ENCODE measurements at places on chromosomes 12 and 14. TPM values are rescaled to one million over a fixed set of nuclear protein-coding genes. Genes with fewer than 3 reads are reported as not detected.
A peak's percentile ranks its signal among the peaks of the same experiment; 100 is the strongest.

DNA sequence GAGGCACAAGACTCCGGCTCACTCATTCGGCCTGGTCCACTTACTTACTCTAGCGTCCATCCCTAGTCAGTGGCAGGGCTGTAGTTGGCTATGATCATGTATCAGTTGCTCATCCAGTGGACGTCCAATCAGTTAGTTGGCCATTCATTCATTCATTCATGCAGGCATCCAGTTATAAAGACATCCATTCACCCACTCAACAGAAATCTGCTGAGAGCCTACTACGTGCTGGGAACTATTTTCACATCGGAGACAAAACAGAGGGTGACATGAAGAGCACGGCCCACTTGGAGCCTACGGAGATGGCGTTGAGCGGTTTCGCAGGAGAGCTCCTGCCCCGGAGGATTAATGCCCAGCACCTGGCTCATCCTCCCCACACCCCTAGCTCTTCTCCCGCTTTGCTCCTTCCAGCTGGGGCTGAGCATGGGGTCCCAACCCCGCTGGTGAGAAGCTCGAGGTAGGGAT lies 49.7 kb downstream of the SNAPC1 start:
- no peak for DNase-seq

- no peak for DNase-seq
Observed at GRCh38 chr12:52907092-52907810, 2.4 kb upstream of the KRT8 start.

GRCh38 chr12:94650143-94651056 lies at the start of gene TMCC3:
TSS of gene TMCC3 (minus strand) at chr12:94650557. CDS start at chr12:94650430, 127 bp downstream.
- peak; percentile 20 for DNase-seq

GRCh38 chr12:53596920-53597363 lies 29.2 kb downstream of the ATF7 start:
- peak; percentile 71 for DNase-seq

- no peak for DNase-seq
Observed at GRCh38 chr14:47935332-47935731, 259.9 kb upstream of the MDGA2 start.

- DNase-seq: peak; percentile 41
Observed at GRCh38 chr12:100163416-100164152, 20.9 kb upstream of the BLTP3B start.

DNA sequence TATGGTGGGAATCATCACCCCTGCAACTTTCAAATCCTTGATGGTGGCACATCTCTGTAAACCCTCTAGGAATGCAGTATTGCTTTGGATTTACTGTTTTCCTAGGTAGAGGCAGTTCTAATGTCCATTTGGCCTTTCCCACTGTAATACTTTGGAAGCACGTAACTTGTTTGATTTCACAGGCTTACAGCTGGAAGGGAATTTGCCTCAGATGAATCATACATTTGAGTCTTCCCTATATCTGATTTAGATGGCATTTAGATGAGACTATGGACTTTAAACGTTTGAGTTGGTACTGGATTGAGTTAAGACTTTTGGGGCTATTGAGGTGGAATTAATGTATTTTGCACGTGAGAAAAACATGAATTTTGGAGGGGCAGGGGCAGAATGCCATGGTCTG lies 35.9 kb downstream of the DAAM1 start:
- DNase-seq: no peak

GRCh38 chr12:286531-287300 lies 24.1 kb upstream of the SLC6A13 start:
- no peak for DNase-seq

DNA sequence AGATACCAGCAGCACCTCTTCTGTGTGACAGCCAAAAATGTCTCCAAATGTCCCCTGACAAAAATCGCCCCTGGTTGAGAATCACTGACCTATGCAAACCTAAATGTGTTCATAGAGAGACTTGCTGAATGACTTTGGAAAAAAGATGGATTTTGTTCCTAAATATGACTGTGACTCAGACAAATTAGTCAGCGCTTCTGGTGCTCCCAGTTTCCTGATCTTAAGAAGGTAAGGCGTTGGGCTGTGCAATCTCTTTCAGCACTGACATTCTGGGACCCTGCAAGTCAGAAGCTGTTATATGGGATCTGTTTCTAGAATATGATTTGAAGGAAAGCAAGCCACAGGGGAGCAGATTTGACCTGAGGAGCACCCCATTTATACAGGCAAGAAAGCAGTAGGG lies 90.6 kb upstream of the PWP1 start:
- no peak for DNase-seq

DNA sequence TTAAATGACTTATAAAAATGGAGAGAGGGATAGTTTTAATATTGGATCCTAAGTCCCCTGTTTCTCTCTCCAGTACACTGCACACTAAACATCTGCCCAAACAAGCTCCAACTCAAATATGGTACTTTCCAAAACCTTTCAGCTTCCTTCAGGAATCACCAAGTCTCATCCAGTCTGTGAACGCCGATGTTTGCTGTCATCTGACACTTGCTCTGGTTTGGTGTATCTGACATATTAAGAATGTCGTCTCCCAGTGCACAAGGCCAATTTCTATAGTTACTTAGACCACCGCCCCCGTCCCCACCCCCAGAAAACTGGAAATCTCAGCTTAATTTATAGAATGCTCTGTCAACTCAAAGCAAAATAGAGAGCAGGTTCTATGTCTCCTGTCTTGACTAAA lies 5.0 kb upstream of the MGP start:
- no peak for DNase-seq

DNA sequence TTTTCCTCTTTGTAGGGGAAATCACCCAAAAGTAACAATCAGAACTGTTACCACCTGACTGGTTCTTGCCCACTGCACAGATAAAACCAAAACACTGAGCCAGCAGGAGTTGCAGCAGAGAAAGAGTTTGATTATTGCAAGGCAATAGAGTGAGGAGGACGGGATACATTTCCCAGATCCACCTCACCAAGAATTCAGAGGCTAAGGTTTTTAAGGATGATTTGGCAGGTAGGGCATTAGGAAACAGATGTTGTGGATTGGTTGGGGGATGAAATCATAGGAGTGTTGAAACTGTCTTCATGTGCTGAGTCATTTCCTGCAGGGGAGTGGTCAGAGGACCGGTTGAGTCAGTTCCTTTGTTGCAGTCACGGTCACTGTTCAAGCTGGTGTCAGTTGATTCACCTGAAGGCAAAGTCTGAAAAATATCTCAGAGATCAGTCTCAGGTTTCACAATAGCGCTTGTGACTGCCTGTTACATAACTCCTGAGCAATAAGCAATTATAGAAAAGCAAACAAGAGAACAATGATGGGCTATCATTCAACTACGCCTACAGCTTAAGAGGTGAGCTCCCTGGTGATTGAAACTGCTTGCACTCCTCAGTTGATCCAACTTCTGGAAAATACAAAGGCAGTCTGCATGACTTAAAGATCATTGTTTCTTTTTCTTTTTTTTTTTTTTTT lies 20.3 kb upstream of the AMN1 start:
- peak; percentile 91 for DNase-seq

DNA sequence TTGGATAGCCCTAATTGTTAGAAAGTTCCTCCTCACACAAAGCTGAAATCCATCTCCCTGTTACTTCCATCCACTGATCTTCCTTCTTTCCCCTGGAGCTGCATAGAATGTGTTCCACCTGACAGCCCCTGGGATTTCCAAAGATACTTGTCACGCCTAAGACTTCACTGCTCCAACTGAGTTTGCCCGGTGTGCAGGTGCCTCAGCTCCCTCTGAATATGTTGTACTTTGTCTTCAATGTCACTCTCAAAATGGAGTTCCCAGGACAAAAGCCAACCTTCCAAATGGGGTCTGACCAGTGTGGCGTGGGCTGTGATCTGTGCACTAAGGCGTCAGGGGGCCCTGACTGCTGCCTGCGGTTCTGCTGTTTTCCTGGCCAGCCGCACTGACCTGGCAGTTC lies 42.8 kb downstream of the CACNA2D4 start:
- no peak for DNase-seq

DNA sequence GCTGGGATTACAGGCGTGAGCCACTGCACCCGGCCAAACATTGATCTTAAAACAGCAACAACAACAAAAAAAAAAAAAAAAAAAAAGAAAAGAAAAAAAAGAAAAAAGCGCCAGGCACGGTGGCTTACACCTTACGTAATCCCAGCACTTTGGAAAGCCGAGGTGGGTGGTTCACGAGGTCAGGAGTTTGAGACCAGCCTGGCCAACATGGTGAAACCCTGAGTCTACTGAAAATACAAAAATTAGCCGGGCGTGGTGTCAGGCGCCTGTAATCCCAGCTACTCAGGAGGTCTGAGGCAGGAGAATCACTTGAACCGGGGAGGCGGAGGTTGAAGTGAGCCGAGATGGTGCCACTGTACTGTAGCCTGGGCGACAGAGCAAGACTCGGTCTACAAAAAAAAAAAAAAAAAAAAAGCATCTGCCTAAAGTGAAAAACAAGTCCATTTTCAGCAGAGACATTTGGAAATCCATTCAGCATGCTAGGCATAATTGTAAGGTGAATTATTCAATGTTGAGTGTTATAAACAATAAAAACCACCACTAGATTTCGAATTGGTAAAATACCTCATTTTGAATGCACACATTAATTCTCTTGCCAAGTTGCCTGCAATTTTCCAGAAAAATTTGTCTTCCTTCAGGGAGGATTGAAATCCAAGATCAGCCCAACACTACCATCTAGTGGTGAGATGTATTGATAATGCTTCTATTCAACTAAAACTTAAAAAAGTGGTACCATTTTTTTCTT lies 8.0 kb upstream of the CERS5 start:
- DNase-seq: peak; percentile 89

GRCh38 chr12:104578453-104578852 lies 121.7 kb downstream of the CHST11 start:
- DNase-seq: peak; percentile 94

- DNase-seq: no peak
Observed at GRCh38 chr14:103548463-103549351, 13.8 kb downstream of the BAG5 start.

DNA sequence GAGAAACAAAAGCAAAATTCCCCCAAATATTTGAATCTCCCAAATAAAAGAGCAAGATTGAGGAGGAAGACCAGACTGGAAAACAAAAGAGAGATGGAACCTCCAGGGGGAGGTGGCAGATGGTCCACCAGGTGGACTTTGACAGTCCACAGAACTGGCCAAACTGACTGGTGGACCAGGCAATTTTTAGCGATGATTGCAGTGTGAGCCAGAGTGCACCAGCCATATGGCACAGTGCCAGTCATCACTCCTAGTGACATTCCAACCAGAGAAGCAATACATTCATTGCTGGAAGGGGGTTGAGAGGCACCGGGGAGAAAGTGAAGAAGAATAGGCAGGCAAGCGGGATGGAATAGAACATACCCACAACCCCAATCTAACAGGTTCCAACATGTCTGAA lies 182.9 kb downstream of the EXOC5 start:
- no peak for DNase-seq

- no peak for DNase-seq
Observed at GRCh38 chr14:40269436-40269835, 837.2 kb upstream of the FBXO33 start.

GRCh38 chr12:119827760-119828159 lies 49.4 kb downstream of the CIT start:
- no peak for DNase-seq

DNA sequence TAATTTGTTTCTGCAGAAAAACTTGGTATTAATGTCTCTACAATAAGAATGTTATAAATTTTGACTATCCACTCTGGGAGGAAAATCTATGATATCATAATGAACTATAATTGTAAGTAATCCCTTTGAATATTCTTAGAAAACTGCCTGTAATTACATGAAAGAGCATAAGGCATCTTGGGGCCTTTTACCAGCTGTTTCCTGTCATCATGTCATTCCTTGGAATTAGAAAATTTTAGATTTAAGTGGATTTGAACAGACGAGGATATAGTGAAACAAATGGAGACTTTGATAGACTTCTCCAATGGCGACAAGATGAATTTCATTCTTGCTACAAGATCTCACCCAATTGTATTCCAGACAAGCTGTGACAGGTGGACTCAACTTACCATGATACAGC lies 423.4 kb upstream of the FLRT2 start:
- no peak for DNase-seq

DNA sequence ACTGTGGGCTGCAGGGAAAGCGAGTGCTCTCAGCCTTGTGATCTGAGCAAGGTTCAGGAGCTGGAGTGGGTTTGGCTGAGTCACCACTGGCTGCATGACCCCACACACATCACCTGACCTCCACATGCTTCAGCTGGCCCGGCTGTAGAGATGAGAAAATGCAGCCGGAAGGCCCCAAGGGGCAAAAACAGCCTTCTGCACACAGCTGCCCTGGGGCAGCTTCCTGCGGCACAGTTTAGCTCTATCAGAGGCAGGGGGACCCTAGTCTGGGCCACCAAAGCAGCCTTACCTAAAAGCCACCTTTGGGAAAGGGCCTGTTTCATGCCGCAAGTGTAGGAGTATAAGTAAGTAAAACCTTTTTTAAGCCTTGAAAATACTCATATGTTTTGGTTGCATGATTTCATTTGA lies 123.3 kb downstream of the SSPN start:
- peak; percentile 86 for DNase-seq

DNA sequence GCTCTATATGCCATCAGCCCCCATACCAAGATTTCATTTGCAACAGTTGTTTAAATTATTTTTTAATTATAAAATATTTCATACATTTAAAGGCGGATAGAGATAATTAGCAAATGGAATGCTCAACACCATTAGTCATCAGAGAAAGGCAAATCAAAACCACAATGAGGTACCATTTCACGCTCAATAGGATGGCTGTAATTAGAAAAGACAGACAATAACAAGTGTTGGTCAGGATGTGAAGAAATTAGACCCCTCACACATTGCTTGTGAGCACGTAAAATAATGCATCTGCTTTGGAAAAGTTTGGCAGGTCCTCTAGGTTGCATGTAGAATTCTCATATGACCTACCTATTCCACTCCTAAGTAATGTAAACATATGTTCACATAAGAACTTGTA lies 35.3 kb upstream of the EPS8 start:
- DNase-seq: no peak

- peak; percentile 71 for DNase-seq
Observed at GRCh38 chr14:86038387-86039042, 508.6 kb downstream of the FLRT2 start.

- DNase-seq: no peak
Observed at GRCh38 chr14:25516838-25517237, 466.9 kb upstream of the STXBP6 start.

The POTEM gene
- not detected for total RNA-seq

The PLCZ1 gene
- not detected for total RNA-seq

The GZMB gene
- total RNA-seq: not detected

The ETFBKMT gene
- total RNA-seq: 4.4 TPM

The ZFYVE26 gene
- total RNA-seq: 22.9 TPM

The SYNDIG1L gene
- total RNA-seq: not detected

The OTX2 gene
- not detected for total RNA-seq

The PROX2 gene
- total RNA-seq: not detected

The ZC2HC1C gene
- 1.5 TPM for total RNA-seq
